Foreskin keratinocyte (primary cell): ENCODE measurements at places on chromosomes 1 and 21. TPM values are rescaled to one million over a fixed set of nuclear protein-coding genes. Genes with fewer than 3 reads are reported as not detected.
A peak's percentile ranks its signal among the peaks of the same experiment; 100 is the strongest.

The USH2A gene
- not detected in 2 replicates for polyA plus RNA-seq

The TRNP1 gene
- polyA plus RNA-seq: 88.9 and 102 TPM in 2 replicates

The KANK4 gene
- 0.03 TPM in 1 of 2 replicates, not detected in the other for polyA plus RNA-seq

The LIN28A gene
- polyA plus RNA-seq: not detected in 2 replicates

The OLFML2B gene
- polyA plus RNA-seq: 0.13 and 0.17 TPM in 2 replicates

The NPHS2 gene
- not detected in 2 replicates for polyA plus RNA-seq

The SH2D2A gene
- polyA plus RNA-seq: 13.7 and 17.3 TPM in 2 replicates

The SPATC1L gene
- polyA plus RNA-seq: 10.4 and 12.6 TPM in 2 replicates

The TBX15 gene
- polyA plus RNA-seq: not detected in 2 replicates

The FMO5 gene
- 0.07 and 0.08 TPM in 2 replicates for polyA plus RNA-seq

The RXRG gene
- not detected in 2 replicates for polyA plus RNA-seq

The F11R gene
- polyA plus RNA-seq: 47.6 and 50.7 TPM in 2 replicates

The S100A3 gene
- 21.4 and 29.0 TPM in 2 replicates for polyA plus RNA-seq

The S100A7 gene
- 0.59 TPM in 1 of 2 replicates, not detected in the other for polyA plus RNA-seq

GRCh38 chr1:41484402-41485241 lies at the start of gene EDN2:
Gene EDN2, minus strand, starts transcription at chr1:41484683. Its CDS starts 82 bp downstream, at chr1:41484601.
- no peak for DNase-seq

- DNase-seq: no peak
These were observed 34.6 kb downstream of the GADD45A start for GRCh38 chr1:67719329-67720196.

DNA sequence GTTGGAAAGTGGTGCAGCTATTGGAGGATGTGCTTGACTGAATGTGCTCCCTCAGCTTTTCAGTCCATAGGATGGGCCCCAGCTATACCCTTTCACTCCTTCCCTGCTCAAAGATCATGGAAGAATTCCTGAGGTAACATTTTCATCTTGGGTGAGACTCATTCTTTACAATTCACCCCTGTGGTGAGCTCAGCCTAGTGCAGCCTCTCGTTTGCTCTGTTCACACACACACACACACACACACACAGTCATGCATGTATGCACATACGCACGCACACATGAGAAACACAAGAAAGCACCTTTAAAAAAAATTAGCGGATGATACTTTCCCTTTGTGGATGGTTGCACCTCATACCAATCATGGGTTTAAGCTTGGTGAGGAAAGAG lies 25.8 kb downstream of the CCN1 start:
- DNase-seq: peak; percentile 45

DNA sequence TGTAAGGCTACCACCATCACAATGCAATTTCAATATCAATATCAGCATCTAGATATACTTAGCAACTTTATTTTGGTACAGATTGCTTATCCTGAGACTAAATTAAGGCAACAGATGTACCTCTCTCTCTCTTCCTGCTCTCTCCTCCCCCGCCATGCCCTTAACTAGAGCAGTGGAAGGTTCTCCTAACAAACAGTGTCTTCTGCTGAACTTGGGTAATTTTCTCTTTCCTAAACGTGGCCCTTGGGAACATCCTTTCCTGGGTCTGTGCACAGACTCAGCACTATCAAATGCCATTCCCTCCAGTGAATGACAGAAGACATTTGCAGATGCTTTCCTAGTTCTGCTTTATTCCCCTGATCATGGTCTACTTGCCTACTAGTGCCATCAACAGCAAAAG lies 85.6 kb upstream of the TTC39A start:
- DNase-seq: no peak

- DNase-seq: no peak
These were observed 31.0 kb upstream of the IL10 start for GRCh38 chr1:206803221-206803730.

DNA sequence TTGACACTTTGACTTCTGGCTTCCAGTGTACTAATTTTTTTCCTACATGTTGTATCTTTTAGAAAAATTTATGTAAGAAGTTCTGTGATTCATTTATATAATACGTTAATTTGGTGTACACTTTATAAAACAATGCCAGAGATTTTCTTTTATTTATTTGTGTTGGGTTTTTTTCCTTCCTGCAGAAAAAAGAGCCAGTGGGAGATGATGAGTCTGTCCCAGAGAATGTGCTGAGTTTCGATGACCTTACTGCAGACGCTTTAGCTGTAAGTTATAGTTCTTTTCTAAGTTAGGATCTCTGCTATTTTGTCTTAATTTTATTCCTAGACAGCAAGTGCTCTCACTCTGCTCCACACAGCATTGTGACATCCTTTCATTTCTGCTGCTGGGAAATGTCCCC lies 14.4 kb downstream of the SARS1 start:
- no peak for DNase-seq

GRCh38 chr1:115437196-115437595 lies 99.1 kb upstream of the NGF start:
- no peak for DNase-seq

DNA sequence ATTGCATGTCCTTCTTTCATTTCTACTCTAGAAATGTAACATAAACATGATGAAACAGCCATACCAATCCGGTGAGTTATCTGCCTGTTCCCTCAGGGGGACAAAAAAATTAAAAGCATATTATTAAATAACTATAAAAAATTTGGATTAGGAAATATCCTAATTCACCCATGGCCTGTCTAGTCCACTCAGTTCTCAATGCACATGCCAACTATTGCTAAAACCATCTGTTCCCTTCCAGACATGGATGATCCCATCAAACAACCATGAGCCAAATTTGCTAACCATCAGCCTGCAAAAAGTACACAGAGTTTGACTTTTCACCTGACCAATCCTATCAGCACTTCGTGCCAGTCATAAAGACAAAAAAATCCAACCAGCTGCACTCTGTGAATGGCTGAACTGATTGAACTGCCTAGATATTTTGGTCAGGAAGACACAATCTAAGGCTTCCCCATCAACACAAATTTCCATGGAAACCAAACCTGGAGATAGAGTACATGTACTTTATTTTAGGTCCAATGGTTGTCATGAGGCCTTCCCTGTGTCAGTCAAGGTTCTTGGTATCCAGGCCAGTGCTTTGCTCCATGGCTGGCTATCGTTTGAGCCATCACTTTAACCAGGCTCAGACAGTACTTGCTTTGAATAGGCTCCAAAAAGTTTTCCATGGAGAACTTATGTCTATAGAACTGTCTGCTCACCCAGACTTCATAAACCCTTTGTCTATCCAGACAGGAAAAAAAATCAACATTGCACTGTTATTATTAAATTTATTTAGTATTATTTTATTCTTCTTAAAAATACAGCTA lies 570.8 kb downstream of the LTN1 start:
- DNase-seq: no peak

- DNase-seq: no peak
These were observed 18.3 kb upstream of the SHISA4 start for GRCh38 chr1:201870397-201870796.

DNA sequence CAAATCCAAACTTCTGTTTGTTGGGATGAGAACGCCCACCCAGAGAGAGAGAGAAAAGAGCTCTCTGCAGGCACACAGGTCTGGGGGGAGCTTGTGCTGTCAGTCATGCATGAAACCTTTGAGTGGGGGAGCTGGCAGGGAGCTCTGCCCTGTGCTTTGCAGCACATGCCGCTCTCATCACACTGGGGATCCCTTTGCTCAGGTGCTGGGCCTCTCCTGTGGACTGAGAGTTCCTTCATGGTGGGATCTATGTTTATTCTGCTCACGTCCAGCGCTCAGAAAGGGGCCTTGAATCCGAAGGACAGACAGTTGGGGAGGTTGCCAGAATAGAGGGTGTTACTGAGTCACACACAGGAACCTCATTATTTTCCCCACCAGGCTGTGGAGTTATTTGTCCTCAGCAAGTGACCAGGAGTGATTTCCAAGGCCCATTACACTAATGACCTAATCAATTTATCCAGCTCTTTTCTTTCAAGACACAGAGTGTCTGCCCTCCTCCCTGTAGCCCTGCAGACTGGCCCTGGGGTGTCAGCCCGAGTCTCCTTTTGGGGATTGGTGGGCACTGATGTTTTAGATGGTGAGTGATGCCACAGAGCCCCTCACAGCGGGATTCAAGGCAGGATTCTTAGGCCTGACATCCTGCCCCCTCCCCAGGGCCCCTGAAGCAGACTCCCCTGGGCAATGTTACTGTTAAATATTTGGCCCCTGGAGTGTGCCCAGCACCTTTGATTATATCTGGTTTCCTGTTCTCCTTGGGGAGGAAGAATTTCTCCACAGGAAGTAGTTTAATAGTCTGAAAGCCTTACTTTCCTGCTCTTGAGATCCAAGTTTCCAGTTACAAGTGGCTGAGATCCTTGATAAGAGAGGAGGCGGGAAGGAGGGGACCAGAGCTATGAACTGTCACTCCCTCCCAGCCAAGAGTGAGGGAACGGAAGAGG lies 22.3 kb downstream of the MYBPH start:
- no peak for DNase-seq

DNA sequence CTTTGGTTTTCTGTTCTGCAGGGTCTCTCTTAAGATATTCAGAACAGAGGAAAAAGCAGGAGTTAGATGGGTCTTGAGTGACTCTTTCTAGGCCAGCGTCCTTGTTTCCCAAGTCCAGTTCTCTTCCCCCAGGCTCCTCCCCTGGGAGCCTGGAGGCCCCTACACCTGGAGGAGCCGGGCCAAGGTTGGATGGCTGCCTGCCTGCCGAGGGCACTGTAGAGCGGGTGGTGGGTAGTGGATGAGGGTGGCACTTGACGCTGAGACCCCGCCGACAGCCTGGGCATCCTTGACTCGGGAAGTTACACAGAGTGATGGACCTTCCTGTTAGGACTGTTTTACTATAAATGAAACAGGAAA lies 17.4 kb upstream of the KANK4 start:
- no peak for DNase-seq

GRCh38 chr1:113040718-113041412 lies 32.1 kb upstream of the LRIG2 start:
- no peak for DNase-seq

DNA sequence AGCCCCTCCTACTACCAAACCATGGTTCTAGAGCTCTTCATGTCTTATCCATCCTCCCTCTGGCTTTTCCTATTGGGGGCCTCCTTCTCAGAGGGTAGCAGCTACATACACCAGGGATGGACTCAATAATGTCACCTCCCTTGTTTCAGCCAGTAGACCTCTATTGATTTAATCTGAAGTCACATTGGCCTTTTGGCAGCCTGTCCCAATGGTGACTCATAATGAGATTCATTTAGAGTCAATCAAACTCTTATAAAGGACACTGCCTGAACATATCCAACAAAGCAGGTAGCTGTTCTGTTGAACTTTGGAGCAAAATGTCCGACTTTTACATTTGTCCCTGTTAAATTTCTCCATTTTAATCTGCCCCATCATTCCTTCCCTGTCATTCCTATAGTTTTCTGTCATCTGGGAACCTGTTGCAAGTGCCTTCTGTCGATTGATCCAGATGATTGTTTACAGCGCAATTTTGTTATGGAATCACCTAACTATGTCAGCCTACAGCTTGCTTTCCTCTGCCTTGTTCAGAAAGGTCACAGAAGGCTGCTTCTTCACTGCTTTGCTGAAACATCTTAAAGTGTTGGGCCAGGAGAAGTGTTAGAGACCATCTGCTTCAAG lies 105.9 kb downstream of the ETS2 start:
- DNase-seq: no peak

DNA sequence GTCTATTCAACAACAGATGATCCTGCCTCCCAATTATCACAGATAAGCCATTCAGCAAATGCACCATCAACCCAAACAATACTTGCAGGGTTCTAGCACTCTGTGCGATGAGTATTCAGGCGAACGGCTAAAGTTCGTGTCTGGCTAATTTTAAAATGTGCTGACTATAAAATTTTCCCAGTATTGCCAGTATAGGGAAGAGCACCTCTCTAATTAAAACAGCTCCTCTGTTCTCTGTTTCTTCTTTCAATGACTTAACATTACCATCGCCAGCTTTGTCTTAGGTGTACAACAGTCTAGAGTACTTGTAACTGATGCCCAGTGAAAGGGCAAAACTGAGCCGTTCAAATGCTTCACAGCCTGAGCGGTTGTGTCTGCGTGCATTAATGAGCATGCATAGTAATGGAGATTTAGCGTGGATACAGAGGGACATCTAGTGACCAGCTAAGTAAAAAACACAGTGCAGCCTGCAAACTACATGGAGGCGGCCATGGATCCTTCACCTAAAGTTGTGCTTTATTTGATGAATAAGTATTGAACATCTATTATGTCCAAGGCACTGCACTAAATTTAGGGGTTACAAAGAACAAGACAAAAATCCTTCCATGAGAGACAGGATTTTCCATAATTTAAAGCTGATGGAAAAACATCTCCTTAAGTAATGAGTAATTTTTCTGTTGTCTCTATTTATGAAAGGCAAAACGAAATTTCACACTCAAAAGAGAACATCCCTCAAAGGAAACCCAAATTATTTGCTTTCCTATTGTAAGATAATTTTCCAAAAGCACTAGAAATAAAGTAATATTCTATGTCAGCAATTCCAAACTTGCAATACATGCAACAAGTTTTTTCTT lies 120.0 kb downstream of the SETD4 start:
- peak; percentile 29 for DNase-seq

DNA sequence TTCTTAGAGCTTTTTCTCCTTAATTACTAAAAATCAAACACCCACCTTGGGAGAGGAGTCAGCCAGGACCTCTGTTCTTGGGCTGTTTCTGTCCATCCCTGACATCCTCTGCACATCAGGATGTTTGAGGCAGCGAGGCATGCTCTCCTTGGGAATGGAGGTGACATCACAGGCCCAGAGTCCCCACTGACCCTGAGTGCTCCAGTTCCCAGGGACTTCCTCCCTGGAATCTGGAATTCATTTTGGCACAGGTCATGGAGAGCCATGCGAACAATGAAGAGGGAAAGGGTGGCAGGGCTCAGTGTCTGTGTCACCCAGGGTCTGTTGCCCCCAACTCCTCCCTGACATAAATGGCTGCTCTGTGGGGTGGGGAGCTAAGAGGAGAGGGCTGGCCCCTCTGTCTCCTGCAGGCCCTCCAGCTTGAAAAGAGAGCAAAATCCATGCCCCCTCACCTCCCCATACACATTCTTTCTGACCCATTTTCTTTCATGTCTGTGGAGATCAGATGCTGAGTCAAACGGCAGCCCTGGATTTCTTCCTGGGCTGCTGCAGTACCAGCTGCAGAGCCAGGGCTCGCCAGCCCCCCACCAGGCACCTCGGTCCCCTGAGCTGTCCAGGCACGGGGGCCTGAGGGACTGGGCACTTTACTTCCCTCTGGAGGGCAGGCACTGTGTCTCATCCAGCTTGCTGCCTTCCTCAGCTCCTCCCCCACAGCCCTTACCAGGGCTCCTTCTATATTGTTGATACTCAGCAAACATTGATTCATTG lies 102.0 kb downstream of the NMNAT2 start:
- DNase-seq: no peak

- DNase-seq: no peak
These were observed 298.2 kb downstream of the NFIA start for GRCh38 chr1:61380561-61380960.
